ENCODE measurements at places on chromosomes 6 and 20. TPM values are rescaled to one million over a fixed set of nuclear protein-coding genes. Genes with fewer than 3 reads are reported as not detected.

Gene ZNF76
- total RNA-seq: 37.4 TPM

- DNase-seq: no peak
These were observed 253.4 kb upstream of the TAB2 start for GRCh38 chr6:149064001-149064659.

DNA sequence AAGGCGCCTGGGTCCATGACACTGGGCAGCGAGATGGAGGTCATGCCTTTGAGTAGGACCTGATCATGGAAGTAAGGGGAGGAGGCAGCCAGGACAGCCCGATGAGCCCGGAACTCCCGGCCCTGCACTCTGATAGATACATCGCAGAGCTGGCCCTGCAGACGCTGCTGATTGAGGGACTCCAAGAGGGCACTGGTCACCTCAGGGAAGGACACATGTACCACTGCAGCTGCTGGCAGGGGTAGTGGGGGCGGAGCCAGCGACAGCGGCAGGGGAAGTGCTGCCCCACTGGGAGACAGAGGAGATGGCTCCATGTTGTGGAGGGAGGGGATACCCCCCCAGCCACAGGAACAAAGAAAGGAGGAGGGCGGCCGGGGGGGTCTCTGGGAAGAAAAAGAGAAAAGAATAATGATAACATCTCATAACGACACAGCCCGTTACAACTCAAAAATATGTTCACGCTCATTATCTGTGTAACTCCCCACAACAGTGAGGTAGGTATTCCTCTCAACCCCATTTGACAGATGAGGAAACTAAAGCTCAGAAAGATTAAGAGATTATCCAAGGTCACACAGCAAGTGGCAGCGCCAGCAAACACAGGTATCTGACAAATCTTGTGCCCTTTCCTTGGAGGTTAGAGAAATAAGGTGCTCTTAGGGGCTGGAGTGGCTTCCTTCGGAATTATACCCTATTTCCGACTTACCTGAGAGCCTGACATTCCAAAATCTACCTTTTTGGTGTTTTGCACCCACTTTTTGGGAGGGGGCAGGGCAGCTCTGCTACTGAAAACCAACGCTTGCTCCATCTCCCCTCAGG lies 733 bp downstream of the ZBTB22 start:
- peak; percentile 57 for DNase-seq

DNA sequence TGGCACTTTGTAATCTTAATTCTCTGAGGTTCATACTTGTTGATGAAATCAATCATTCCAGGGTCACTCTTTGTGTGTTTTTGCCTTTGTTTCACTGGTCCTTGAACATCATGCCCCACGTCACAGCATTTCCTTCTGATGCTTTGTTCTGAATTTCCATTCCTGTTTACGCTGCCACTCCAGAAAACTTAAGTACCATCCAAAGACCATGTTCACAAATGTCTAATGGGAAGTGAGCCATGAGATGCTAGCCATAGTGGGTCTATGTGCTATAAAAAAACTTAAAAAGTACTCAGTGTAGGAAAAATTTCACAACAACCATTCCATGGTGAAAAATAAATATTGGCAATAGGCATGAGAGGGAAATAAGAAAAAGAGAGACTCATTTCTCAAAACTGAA lies 232.0 kb downstream of the IBTK start:
- no peak for DNase-seq

GRCh38 chr20:805713-806112 lies 27.8 kb upstream of the FAM110A start:
- no peak for DNase-seq

DNA sequence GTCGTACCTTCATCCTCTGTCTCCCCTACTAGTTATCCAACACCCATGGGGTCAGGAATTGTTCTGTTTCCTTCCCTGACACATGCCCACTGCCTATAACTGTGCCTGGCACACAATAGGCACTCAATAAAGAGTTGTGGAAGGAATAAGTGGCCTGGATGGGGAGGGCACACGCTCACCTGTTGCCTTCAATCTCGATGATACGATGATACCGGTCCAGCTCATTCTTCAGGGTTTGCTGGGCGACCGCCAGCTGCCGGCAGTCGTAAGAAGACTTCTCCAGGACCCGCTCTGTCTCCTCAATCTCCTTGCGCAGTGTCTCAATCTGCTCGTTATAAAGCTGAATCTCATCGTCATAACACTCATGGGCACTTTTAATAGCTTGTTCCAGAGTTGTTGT lies 32.5 kb downstream of the BFSP1 start:
- DNase-seq: no peak

Gene ECHDC1
- total RNA-seq: 38.7 TPM
